HepG2 (cell line): ENCODE measurements at places on chromosomes 7 and 10. TPM values are rescaled to one million over a fixed set of nuclear protein-coding genes. Genes with fewer than 3 reads are reported as not detected.

- H3K4me3 ChIP-seq = no peak overlapping the region
- no peak overlapping the region for H3K27ac ChIP-seq
- DNase-seq = no peak
- H3K27me3 ChIP-seq = no peaks in the 10 kb centered on the region
Measured at GRCh38 chr7:38561166-38561565, 70.0 kb downstream of the AMPH start.

GRCh38 chr7:31098642-31099360, 46.7 kb downstream of the ADCYAP1R1 start:
- no peak overlapping the region for H3K27ac ChIP-seq
- no peak overlapping the region for H3K4me3 ChIP-seq
- no peaks in the 10 kb centered on the region for H3K4me1 ChIP-seq
- DNase-seq = no peak
- H3K36me3 ChIP-seq = no peaks in the 10 kb centered on the region

The ACHE gene
- total RNA-seq = 0.18 TPM in 1 of 2 replicates, not detected in the other

- H3K27me3 ChIP-seq = no peaks in the 10 kb centered on the region
- DNase-seq = no peak
- H3K36me3 ChIP-seq = no peaks in the 10 kb centered on the region
- H3K27ac ChIP-seq = no peak overlapping the region
- no peak overlapping the region for H3K4me3 ChIP-seq
Measured at GRCh38 chr7:121505021-121505420, 108.9 kb upstream of the FAM3C start.

The SPDYE16 gene
- total RNA-seq = 0.08 and 0.11 TPM in 2 replicates

DNA sequence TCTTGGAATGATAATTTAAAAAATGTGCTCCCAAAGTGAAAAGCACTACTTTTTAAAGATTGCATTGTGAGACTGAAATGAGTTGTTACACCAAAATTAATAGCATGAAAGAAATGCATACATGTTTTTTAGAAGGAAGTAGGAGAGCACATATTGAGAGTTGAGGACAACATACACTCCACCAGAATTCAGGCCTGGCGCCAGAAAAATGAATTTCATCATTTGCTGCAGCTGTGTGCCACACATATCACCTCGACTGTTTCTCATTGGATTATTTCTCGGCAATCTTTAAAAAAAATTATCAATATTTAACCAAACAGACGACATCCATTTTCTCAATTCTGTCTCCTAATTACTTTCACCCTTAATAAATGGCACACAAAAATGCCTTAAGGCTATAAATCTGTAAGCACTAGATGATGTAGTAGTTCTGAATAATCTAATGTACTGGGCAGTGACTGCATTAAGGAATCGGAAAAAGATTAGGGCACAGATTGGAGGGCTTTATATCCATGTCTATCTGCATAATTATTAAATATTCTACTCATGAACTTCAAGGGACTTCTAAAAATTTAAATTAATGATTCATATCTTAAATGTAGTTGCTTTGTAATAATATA, 590.4 kb downstream of the NXPH1 start:
- no peak overlapping the region for H3K27ac ChIP-seq
- H3K27me3 ChIP-seq = no peaks in the 10 kb centered on the region
- H3K4me3 ChIP-seq = no peak overlapping the region

The LRRN3 gene
- 0.07 TPM in 1 of 2 replicates, not detected in the other for total RNA-seq

DNA sequence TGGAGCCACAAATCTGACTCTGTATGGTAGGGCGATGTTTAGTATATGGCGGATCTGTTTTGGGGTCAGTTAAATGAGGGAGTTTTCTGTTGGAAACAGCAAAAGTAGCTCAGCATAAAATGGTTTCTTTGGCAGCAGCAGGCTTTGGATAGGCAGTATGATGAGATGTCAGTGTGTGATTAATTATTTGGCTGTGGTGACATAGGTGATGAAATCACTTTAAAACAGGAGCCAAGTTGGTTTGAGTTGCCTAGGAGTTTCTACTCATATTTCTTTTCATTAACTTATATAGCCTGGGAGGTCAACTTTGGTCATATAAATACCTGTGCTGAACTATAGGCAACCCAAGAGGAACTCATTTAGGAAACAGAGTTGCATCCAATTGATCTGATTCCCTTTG, 291.2 kb downstream of the LRMDA start:
- DNase-seq = no peak
- H3K4me1 ChIP-seq = peaks cover 11% of the 10 kb centered on the region; the same call in 1 of the 2 replicates
- no peak overlapping the region for H3K4me3 ChIP-seq
- H3K27me3 ChIP-seq = no peaks in the 10 kb centered on the region

DNA sequence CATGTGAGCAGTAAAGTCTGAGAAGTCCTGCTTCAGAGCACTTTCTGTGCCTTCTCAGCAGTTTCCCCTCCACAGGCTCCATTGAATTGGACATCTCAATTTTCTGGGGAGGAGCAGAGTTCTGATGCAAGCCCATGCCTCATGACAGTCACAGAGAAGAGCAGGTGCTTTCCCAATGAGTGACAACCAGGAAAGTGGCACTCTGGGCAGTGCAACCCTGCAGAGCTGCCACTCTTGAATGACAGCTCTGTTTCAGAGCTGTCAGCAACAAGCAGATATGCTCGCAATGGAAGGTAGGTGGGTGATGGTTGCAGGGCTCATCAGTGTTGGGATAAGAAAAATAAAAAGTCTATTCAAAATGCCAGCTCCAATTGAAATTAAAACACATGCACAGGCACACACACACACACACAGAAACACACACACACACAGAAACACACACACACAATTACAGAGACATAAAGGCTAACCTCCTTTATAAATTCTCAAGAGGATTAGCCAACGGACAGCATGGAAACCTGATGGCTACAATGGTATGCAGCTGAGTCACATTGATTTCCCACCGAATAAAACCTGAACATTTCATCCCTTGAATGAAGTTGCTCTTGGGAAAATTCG, 50.5 kb downstream of the C10orf67 start:
- H3K4me3 ChIP-seq = no peak overlapping the region
- H3K27me3 ChIP-seq = no peaks in the 10 kb centered on the region
- H3K36me3 ChIP-seq = no peaks in the 10 kb centered on the region
- no peak for DNase-seq
- H3K4me1 ChIP-seq = no peaks in the 10 kb centered on the region

DNA sequence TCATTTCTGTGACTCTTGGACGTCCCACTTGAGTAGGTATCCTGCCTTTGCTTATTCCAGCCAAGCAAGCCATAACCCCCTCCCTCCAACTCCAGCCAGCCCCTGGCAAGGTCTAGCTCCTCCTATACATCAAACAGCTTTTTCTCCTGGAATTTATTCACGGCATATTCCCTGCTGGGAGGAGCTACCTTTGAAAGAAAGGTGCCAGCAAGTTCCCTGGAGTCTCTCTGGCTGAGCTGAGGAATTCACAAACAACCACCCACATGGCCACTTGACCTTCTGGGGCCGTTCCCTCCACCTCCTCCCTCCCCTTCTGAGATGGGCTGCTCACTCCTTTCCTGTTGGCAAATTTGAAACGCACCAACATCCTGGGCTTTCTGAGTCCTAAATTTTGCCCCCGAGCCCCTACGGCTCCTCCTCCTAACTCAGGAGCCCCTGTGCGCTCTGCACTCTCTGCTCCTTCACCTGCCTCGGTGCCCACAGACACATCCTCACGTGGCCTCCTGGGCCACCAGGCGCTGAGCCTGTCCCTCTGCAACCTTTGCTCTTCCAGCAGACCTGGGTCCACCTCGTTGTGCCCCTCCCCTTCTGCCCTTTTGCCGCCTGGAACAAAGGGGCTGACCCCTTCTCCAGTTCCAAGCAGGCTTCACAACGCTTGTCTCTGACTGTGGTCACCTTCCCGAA, 48.0 kb downstream of the HSPA12A start:
- H3K4me1 ChIP-seq = peaks cover 23% of the 10 kb centered on the region
- H3K4me3 ChIP-seq = peak overlapping the region; percentile 38
- peak; percentile 74 for DNase-seq
- peak overlapping the region; percentile 70 for H3K27ac ChIP-seq
- H3K27me3 ChIP-seq = no peaks in the 10 kb centered on the region

DNA sequence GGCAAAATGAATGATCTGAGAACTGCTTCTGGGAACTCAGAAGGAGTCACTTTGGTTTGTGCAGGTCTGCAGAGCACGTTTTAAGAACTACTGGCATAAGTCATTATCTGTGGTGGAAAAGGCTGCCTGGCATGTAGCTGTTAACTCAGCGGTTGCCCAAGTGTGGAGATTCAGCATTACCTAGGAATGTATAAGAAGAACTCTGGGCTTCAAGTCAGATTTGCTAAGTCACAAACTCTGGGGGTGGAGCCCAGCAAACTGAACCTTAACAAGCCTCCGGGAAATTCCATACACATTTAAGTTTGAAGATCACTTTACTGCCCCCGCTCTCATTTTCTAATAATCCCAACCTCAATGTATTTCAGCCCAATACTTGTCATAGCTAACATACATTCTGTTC, 31.1 kb downstream of the PLXDC2 start:
- H3K4me3 ChIP-seq = no peak overlapping the region
- H3K27me3 ChIP-seq = no peaks in the 10 kb centered on the region
- H3K4me1 ChIP-seq = no peaks in the 10 kb centered on the region

GRCh38 chr10:24759672-24760071, 36.0 kb upstream of the ARHGAP21 start:
- H3K4me1 ChIP-seq = peaks cover 22% of the 10 kb centered on the region
- no peak overlapping the region for H3K27ac ChIP-seq
- no peaks in the 10 kb centered on the region for H3K36me3 ChIP-seq
- DNase-seq = no peak

GRCh38 chr7:17236171-17236570, 62.3 kb upstream of the AHR start:
- no peak overlapping the region for H3K4me3 ChIP-seq
- DNase-seq = no peak
- H3K36me3 ChIP-seq = no peaks in the 10 kb centered on the region
- no peak overlapping the region for H3K27ac ChIP-seq
- peaks cover 22% of the 10 kb centered on the region for H3K4me1 ChIP-seq

- no peaks in the 10 kb centered on the region for H3K36me3 ChIP-seq
- no peak for DNase-seq
- no peak overlapping the region for H3K27ac ChIP-seq
- H3K4me1 ChIP-seq = no peaks in the 10 kb centered on the region
Measured at GRCh38 chr7:40723829-40724228, 589.0 kb downstream of the SUGCT start.

DNA sequence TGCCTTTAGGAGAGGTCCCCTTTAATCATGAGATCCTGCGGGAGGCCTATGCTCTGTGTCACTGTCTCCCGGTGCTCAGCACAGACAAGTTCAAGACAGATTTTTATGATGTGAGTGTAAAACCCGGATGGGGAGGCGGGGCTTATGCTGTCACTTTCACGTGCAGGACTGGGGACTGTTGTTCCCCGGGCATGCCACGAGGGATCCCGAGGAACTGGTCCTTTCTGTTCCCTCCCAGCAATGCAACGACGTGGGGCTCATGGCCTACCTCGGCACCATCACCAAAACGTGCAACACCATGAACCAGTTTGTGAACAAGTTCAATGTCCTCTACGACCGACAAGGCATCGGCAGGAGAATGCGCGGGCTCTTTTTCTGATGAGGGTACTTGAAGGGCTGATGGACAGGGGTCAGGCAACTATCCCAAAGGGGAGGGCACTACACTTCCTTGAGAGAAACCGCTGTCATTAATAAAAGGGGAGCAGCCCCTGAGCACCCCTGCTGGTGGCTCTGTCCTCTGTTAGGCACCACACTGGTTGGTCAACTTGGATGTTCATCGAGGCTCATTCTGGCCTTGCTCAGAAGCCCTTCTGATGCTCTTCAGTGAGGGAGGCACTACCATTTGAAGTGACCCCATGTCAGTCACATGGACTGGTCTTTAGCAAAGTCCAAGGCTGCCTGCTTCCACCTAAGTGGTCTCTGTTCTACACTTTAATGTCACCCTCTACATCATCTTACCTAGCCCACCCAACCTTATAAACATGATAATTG, 2.8 kb downstream of the COPS6 start:
- H3K4me1 ChIP-seq = peaks cover 38% of the 10 kb centered on the region
- H3K4me3 ChIP-seq = no peak overlapping the region
- H3K27ac ChIP-seq = no peak overlapping the region
- peaks cover 63% of the 10 kb centered on the region for H3K36me3 ChIP-seq

DNA sequence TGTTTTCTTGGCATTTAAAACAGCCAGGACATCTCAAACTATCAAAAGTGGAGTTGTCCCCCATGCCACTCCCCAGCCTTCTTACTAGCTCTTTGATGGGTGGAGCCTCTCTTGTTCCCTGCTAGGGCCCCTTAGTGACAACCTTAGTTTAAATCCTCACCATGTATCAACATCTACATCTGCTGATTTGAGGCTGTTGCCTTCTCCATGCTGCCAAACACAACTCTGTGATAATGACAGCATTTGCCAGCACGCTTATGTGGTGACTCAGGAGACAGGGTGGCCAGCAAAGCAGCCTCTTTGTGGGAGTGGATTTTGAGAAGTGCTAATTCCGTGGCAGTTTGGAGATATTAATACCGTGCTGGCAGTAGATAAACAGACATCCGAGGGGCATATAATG, 145.4 kb downstream of the LRRC4 start:
- H3K4me3 ChIP-seq = no peak overlapping the region
- peaks cover 61% of the 10 kb centered on the region for H3K36me3 ChIP-seq
- no peak for DNase-seq
- H3K27ac ChIP-seq = no peak overlapping the region
- peaks cover 7% of the 10 kb centered on the region; the same call in 1 of the 2 replicates for H3K4me1 ChIP-seq
- no peaks in the 10 kb centered on the region for H3K27me3 ChIP-seq

DNA sequence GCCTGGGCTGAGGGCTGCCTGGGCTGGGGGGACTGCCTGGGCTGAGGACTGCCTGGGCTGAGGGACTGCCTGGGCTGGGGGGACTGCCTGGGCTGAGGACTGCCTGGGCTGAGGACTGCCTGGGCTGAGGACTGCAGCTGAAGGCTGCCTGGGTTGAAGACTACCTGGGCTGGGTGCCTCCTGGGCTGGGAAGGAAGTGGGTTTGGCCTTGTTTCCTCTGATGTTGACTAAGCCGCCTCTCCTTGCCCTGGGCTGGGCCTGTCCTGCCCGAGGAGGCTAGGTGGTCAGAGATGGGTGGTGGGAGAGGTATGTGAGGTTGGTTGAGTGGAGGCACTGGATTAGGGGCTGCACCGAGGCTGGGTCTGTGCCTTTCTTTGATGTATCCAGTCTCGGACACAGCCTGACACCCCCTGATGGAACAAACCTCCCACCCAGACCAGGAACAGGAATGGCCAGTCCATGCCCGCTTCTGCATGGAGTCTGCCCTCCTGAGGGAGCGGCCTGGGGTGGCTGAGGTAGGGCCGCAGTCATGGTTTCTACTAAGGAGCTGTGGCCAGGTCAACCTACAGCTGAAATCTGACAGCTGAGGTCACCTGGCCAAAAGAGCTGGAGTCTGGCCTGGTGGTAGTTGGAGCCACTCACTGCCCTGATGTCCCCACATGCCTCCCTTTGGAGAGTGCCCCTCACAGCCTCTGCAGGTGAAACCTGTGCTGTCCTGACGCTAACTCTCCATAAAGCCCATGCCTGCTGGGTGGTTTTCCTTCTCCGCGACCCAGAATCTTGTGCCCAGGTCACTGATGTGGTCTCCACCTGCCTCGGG, 22.3 kb downstream of the SCART1 start:
- peaks cover 9% of the 10 kb centered on the region for H3K4me1 ChIP-seq
- H3K4me3 ChIP-seq = no peak overlapping the region
- no peak for DNase-seq
- H3K36me3 ChIP-seq = no peaks in the 10 kb centered on the region
- H3K27ac ChIP-seq = no peak overlapping the region

The IFT22 gene
- 14.5 and 16.5 TPM in 2 replicates for total RNA-seq
